ENCODE measurements at places on chromosomes 3 and 15. TPM values are rescaled to one million over a fixed set of nuclear protein-coding genes. Genes with fewer than 3 reads are reported as not detected.

The MYZAP gene
- 1.5 TPM for total RNA-seq

DNA sequence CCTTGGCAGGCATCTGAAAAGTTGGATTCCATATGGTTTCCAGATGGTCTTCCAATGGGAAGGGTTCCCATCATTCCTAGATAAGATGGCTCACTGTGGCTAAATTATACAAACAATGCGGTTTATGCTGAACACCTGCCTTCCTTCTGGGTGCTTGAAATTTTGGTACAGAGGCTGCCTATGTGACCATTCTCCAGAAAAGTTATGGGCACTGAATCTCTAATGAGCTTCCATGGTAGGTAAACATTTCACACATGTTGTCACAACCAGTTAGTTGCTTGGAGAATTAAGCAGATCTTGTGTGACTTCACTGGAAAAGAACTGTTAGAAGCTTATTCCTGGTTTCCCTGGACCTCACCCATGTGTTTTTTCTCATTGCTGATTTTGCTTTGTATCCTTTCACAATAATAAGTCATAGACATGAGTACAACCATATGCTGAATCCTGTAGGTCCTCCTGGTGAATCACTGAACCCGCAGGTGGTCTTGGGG, 30.1 kb downstream of the PLOD2 start:
- peak; percentile 32 for DNase-seq

- DNase-seq, result no peak
Observed at GRCh38 chr3:127488740-127489139, 101.8 kb downstream of the TPRA1 start.

DNA sequence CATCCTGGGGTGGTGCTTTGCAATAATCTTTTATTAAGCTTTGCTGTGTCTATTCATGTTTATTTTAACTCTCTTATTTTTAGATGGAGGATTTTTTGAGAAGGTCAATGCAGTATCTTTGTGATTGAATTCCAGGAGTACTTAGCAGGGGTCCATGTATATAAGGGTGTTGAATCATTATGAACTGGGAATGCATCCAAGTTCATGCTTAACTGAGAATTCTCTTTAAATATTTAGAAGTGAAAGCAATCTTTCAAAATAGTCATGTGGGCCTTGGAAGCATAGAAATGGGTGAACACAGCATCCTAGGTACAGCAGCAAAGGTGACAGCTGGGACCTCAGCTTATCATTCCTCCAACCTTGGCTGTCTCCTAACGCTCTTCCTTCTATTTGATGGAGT, 27.3 kb downstream of the SPTSSB start:
- no peak for DNase-seq
